Hippocampal formation (tissue), 2 donors: ENCODE measurements at places on chromosomes 1 and 21.
A peak's percentile ranks its signal among the peaks of the same experiment; 100 is the strongest.

- DNase-seq = no peak
Observed at GRCh38 chr1:199377211-199377610, 650.3 kb upstream of the NR5A2 start.

- no peak for DNase-seq
Observed at GRCh38 chr1:16143566-16144324, 12.1 kb downstream of the EPHA2 start.

- no peak for DNase-seq
Observed at GRCh38 chr1:198261886-198262285, 105.1 kb downstream of the NEK7 start.

GRCh38 chr1:24955161-24955560, 25.1 kb upstream of the RUNX3 start:
- DNase-seq = no peak

DNA sequence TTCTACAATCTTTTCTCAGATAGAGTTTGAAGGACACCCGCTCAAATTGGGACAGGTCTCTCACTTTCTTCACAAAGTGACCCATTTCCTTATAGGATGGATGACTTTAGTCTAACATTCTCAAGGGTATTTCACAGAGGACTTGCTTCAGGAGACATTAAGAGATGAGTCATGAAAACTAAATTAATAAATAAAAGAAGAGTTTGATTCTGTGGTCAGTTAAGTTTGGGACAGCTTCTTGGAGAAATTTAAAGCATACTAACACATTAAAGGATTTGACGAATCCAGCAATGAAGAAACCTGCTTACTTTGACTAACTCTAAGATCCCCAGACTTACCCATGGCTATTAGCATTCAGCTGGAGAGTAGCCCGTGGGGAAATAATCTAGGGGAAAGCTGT, 95.6 kb upstream of the RAB3GAP2 start:
- DNase-seq = no peak

DNA sequence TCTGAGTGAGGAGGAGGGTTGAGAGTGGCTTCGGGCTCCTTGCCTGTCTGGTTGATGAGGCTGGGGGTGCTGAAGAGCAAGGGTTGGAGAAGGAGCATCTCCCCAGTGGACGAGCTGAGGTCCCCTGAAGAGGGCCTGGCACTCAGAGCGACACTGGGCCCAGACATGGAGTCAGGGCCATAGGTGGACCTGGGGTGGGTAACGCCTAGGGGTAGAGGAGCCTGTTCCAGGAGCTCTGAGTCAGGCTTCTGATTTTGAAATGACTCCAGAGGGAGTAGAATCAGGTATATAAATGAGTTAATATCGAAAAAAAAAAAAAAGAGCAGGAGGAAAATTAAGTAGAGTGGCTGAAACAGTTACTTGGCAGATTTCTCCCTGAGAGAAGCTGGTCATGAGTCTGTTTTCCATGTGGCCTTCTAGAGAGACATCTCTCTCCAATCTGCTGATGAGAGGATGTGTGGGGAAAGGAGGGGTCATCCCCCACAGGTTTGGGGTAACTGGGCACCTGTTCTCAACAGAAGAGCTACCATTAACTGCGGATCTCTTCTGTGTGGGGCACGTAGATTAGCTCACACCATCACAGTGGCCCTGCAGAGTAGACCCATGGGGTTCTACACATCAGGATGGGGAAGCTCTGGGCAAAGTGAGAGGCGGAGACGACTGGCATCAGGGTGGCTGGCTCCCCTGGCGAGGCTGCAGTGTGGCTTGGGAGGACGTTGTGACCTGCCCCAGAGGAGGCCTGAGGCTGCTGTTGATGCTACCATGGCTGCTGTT, 115.5 kb downstream of the DHRS3 start:
- DNase-seq = no peak

DNA sequence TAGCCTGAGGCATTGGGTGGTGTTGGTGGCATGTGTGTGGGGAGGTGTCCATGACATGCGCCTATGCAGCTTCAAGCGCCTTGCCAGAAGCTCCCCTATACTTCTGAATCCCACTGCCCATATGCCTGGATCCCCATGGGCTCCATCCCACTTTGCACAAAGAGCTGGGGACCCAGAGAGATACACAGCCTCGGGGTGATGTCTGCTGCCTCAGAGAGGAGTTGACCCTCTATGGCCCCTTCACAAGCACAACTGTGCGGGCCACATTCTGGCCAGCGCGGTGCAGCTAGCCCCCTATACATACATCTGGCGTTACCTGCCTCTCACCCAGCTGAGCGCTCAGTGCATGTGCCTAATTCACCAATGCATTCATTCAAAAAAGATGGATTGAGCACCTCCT, 9.6 kb upstream of the PTPRF start:
- no peak for DNase-seq

- no peak for DNase-seq
Observed at GRCh38 chr1:170734412-170735175, 70.7 kb downstream of the PRRX1 start.

- no peak for DNase-seq
Observed at GRCh38 chr1:155321639-155322503, 1.2 kb downstream of the RUSC1 start.

DNA sequence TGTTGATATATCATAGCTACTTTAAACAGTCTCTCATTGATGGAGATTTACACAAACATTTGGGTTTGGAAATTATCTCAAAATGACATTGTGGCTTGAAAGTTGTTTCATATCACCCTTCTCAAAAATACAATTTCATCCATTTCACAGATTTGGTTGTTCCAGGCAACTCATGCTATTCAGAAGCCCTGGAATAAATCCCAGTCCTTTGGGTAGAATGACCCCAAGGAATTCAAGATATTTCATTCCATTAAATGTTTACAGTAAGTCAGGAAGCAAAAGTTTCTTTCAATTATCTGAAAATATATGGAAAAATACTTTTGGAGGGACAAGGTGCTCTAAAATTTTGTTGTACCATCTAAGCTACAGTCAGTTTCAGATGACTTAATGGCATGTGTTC, 27.1 kb downstream of the MPZL1 start:
- DNase-seq = no peak

GRCh38 chr1:228147151-228147693, 2.5 kb upstream of the GJC2 start:
- no peak for DNase-seq

GRCh38 chr1:155910621-155911121, 478 bp downstream of the RIT1 start:
- peak; percentile 10 for DNase-seq

- DNase-seq = no peak
Observed at GRCh38 chr1:204360314-204360713, 585 bp upstream of the PLEKHA6 start.

- DNase-seq = no peak
Observed at GRCh38 chr1:32889731-32890278, 3.5 kb downstream of the HPCA start.

DNA sequence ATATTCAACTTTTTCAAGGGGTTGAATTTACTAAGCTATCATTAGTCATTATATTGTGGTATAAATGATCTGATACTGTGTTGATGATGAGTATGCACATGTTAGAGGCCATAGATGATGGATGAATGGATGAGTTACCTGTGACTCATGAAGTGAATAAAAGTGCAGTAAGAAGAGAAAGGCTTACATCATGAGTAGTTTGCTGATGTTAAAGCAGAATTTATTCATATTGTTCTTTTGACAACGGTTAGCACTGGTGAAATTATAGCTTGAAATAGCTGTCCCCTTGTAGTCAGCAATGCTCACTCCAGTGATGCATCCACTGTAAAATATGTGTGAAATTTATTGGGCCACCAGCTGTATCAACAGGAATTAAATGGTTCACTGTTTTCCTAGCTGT, 541.0 kb upstream of the ZRANB2 start:
- no peak for DNase-seq

DNA sequence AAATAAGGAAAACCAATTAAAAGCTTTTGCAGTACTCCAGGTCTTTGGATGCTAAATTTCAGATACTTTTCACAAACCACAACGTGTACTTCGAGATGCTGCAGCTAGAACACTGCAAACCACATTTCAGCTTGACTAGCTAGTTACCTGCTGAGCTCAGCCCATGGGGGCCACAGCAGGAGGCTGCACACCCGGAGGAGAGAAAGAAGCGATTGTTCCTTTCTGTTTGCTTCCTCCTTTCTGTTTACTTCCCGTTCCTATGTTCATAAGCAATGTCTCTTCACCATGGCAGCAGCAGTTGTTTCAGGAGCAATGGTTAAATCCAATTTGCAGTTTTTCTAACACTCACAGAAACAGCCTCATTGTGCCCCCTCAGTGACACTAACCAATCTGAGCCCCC, 225.6 kb upstream of the FGGY start:
- no peak for DNase-seq

DNA sequence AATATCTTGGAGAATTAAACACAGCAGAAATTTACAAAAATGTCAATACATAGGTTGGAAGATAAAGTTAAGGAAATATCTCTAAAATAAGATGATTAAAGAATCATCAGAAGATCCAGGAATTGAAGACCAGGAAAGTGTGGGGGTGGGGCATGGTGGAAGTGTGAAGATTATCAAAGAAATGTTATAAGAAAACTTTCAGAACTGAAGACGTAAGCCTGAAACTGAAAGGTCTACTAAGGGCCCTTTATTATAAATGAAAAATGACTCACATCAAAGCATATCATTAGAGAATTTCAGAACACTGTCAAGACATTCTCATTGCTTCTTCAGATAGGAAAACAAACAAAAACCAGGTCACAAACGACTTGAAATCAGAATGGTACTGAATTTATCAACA, 92.4 kb upstream of the DPT start:
- DNase-seq = no peak

DNA sequence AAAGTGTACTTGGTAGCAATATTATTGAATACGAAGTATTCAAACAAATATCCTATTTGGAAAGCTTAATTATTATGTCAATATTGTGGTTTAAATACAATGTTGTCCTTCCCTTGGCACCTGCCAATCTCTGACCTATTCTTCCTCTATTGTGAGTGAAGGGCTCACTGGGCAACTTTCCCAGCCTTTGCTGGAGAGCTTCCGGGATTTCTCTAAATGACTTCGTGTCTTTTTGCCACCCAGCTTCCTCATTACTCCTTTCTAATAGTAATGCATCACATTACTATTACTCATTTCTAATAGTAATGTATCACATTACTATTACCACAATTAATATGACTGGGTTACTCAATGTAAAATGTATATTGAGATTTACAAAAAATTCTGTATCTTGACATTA, 880.6 kb downstream of the BRINP3 start:
- DNase-seq = no peak

DNA sequence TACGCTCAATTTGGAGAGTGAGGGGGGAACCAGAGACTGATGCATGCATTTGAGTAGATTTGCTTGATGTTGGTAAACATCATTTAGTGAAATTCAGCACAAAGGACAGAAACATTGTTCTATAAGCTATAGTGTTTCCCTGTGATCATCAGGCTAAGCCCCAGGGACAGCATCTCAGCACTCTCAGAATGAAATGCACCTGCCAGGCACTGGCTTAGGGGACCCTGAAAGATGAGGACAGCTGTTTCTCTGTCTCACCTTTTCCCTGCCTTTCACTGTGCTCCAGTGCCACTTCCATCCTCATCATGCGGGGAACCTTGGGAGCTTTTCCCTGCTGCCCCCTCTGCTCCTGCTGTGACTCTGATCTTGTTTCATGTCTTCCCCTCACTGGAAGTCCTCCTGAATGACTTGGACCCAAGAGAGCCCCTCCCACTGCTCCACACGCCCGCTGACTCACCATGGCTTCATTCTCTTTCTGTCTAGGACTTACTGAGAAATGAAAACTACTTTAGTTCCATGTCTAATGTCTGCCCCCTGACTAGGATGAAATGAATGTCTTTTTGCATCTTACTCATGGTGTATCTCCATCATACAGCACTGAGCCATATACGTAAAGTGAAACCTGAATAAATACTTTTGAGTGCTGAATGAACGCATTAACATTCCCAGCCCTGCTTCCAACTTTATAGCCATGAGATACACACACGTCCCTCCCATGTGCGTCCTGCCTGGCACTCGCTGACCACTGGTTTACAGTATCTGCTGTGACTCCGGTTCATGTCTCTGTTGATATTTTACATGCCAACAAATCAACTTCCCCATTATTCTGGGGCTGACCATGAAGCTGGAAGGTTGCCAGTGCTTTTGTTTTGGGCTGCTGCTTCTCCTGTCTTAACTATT, 182.0 kb downstream of the PCP4 start:
- DNase-seq = no peak

GRCh38 chr1:191279266-191279800, 801.7 kb upstream of the BRINP3 start:
- DNase-seq = no peak

DNA sequence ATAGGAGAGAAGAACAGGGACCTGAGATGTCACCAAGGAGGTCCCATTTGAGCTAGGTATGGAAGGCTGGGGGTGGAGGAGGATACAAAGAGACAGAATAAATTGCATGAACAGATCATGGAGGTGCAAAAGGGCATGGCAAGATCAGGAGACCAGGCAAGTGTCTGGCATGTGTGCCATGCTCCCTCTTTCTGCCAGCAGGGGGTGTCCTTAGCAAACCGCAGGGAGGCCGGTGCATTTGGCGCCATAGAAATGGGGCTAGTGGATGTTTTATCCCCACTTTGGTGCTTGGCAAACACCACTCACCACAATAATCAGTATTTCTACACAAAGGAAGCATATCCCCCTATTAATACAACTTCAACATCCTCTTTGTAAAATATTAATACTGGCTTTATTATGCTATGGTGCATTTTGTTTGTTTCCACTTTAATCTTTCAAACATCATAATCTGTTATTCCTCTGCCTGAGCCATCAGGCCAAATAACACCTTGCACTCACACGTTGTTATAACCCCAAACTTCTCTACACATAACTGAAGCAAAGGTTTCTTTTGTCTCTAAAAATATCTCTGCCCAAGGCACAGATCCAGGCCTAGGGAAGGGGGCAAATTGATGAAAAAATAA, 25.9 kb downstream of the S100A6 start:
- DNase-seq = no peak

DNA sequence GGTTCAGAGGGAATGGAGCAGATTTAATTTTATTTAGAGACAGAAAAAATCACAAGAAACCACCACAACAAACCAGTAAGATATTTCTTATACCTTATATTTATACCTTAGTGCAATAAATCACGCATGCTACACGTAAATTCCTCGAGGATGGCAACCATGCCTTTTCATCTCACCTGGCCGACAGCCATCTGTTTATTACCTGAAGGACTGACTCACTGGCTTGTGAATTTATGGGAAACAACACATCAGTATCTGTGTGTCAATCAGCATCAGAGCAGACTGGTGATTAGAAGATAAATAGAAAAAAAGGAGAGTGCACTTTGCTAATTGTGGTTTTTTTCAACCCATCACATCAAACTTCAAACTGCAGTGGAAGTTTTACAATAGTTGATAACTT, 58.4 kb downstream of the S1PR1 start:
- DNase-seq = no peak

- no peak for DNase-seq
Observed at GRCh38 chr1:203995228-203995627, 77.7 kb upstream of the SOX13 start.
